ENCODE measurements at places on chromosomes 5 and 9.

DNA sequence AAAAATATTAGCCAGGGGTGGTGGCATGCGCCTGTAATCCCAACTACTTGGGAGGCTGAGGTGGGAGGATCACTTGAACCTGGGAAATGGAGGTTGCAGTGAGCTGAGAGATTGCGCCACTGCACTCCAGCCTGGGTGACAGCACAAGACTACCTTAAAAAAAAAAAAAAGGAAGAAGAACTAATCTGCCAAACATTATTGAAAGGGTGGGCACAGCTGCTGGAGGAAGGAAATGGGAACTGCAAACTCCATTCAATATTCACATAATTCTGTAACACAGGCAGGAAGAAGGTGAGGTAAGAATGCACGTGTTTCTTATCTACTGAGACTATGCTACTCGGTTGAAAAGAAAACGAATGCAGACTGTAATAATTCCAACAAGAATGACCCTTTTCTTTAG lies 121.1 kb upstream of the GNA14 start:
- no peak for DNase-seq

DNA sequence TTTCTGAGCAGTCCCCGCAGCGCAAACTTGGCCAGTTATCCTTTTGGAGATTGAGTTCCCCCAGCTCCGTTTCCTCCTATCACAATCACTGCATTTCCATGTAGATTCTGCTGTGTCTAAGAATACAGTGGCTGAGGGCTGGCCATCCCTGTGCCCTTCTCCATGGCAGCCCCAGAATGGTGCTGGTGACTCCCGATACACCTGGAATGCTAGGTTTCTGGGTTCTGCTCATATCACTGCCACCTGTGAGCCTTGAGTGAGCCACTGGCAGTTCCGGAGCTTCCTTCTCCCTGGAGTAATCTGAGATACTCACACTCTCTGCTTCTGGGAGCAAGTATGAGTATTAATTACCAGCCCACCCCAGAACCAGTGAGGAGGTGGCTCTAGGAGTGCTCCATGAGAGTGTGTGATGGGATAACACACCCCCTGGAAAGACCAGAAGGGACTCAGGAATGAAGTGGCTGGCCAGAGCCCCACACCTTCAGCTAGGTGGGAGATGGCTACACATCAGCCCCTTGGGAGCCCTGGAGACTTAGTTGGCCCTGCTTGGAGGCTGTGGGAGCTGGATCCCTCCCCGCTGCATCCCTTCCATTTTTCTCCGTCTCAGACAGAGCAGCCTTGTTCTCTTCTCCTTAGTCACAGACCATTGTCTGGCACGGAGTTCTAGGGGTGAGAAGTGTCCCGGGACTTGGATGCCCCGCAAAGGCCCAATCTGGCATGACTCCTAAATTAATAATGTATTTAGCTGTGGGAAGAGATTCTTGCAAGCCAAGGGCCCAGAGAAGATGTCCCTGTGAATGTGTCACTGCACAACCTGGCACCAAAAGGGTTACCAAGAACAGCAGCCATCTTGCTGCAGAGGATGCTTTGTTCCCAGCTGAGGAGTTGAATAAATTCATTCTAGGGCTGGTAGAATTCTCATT lies 4.9 kb downstream of the PCDHGC5 start:
- DNase-seq: no peak

- DNase-seq: no peak
Observed at GRCh38 chr5:39638813-39639212, 214.0 kb upstream of the DAB2 start.

DNA sequence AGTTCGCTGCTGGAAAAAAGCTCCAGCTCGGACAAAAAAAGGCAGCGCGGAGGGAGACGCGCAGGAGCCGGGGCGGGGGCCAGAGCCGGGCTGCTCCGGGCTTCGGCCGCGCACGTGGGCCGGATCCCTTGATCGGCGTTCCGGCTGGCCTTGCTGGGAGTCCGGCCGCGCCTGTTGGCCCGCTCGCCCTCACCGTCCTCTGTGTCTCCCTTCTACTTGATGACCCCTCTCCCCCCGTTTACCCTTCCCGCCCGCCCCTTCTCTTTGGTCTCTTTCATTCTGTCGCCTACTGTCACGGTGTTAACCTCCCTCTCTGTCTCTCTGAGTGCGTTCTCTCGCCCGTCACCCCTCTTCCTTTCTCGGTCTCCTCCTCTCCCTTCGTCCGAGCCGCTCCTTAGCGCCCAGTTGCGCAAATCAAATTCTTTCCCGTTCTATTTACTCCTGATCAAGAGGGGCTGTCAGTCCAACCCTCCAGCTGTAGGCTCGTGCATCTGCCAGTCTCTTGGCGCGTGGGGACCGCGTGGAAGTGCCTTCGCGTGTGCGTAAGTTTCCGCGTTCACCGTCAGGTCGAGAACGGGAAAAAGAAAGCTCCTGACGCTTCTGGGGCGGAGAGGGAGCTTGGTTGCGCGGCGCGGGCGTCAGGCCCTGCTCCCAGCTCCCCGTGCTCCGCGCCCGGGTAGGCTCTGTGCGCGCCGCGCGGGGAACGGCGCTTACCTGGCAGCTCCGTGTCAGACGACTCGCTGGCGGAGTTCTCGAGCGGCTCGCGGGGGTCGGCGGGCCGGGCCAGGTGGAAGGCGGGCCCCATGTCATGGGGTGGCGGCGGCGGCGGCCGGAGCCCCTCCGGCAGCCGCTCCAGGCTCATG lies 798 bp downstream of the PITX1 start:
- no peak for DNase-seq

GRCh38 chr5:75610201-75610600 lies 1.1 kb upstream of the ANKDD1B start:
- no peak for DNase-seq

GRCh38 chr5:155049569-155050383 lies 36.2 kb downstream of the KIF4B start:
- DNase-seq: no peak

GRCh38 chr5:98957307-98957706 lies 28.5 kb upstream of the CHD1 start:
- no peak for DNase-seq

Measured in activated CD4-positive, CD25-positive, alpha-beta regulatory T cell treated with anti-CD3 and anti-CD28 coated beads, Interleukin-2, amount 50 U/mL, for 16 hours (primary cell).